ENCODE measurements at places on chromosomes 4 and X. TPM values are rescaled to one million over a fixed set of nuclear protein-coding genes. Genes with fewer than 3 reads are reported as not detected.
A peak's percentile ranks its signal among the peaks of the same experiment; 100 is the strongest.

DNA sequence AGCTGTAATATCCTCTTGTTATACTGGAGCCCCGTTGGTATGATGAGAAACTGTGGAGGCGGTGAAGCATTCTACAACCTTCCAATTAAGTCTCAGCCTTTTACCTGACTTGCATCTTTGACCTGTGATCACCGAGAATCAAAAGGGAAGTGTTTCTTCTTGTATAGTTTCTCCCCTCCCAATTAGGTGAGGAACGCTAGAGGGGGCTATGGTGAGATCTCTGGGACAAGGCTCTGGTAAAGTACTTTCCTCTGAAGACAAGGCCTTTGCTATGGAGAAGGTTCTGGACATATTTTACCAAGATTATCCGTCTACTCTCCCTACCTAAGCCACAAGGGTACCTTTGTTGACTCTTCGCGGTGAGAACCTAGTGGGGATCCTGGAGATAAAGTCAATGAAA, 111.3 kb downstream of the CBLL2 start:
- DNase-seq, result no peak

- no peak for DNase-seq
These were observed 27.5 kb downstream of the CCDC149 start for GRCh38 chr4:24885342-24885741.

DNA sequence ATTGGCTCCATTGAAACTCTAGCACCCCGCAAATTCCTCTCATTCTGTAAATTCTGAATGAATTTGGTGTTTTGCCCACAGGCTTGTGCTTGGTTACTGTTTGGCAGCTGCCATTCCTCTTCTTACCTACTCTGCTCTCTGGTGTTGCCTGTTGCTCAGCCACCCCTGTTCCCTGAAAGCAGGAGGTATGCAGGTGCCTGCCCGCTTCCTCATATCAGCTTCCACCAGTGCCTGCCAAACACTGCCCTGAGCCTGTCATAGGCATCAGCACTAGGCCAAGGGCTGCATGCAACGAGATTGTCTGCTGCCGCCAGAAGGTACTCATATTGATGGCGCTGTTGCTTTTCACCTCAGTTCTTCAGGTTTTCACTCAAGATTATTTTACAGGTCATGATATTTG, 978.1 kb downstream of the C4orf33 start:
- DNase-seq, result no peak

DNA sequence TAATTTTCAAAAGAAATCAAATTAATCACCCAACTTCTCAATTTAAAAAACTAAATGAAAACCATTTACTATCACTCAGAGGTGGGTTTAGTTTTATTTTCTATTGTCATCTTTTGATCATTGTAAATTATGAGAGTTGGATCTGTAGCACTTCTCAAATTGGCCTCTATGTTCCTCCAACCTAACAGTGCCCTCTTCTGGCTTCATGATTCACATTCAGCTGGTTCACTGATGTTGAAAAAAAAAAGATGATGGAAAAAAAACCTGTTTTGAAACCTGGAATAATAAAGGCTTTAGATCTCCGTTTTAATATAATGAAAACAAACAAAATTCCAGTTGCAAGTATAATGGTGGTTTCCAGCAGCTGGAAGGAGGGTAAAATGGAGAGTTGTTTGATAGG, 2.4 kb upstream of the NBDY start:
- DNase-seq, result no peak

DNA sequence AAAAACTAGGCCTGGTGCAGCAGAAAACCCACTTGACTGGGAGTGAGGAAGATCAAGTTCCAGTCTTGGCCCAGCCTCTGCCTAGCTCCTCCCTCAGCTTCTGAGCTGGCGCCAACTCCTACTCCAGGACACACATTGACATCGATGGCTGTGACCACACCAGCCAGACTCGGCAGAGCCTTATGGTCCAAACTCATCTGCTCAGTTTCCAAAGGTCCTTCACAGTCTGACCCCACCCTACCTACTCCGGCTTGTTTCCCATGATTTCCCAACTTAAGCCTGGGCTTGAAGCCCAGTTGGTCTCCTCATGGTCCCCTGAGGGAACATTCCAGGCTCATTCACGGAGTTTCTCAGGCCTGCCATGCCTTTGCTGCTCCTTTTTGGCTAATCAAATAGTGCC, 10.1 kb downstream of the ELF4 start:
- no peak for DNase-seq

GRCh38 chr4:75566911-75567310, 11.0 kb downstream of the ODAPH start:
- DNase-seq, result no peak

DNA sequence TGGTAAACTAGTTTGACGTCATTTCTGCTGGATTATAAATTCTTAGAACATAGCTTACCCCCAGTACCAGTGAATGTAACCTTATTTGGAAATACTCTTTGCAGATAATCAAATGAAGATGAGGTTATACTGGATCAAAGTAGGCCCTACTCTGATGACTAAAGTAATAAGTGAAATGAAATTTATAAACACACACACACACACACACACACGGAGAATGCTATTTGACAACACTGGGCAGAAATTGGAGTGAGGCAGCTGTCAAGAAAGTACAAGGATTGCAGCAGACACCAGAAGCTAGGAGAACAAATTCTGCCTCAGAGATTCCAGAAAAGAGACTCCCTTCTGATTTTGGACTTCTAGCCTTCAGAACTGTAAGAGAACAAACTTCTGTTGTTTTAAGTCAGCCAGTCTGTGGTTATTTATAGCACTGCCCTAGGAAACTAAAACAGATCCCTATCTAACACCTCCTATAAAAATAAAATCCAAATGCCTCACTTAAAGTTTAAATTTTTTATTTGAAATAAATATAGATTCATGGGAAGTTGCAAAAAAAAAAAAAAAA, 448.6 kb downstream of the PCDH18 start:
- DNase-seq, result no peak

- DNase-seq, result no peak
These were observed 188.6 kb upstream of the IL15 start for GRCh38 chr4:141447761-141448160.

GRCh38 chrX:150547375-150548115, 20.9 kb upstream of the MTM1 start:
- peak; percentile 84 for DNase-seq

- DNase-seq, result no peak
These were observed 216.9 kb upstream of the ETNPPL start for GRCh38 chr4:108979759-108980158.

- DNase-seq, result no peak
These were observed 315.9 kb downstream of the MAPK10 start for GRCh38 chr4:86043755-86044592.

GRCh38 chr4:42119886-42120285, 32.6 kb downstream of the BEND4 start:
- no peak for DNase-seq

GRCh38 chr4:36351082-36351666, 69.8 kb downstream of the DTHD1 start:
- peak; percentile 15 for DNase-seq

- no peak for DNase-seq
These were observed 122.6 kb downstream of the SHISA3 start for GRCh38 chr4:42519803-42520417.

GRCh38 chrX:117455787-117456186, 660.8 kb downstream of the KLHL13 start:
- no peak for DNase-seq

GRCh38 chr4:22474636-22475310, 41.1 kb downstream of the ADGRA3 start:
- no peak for DNase-seq

DNA sequence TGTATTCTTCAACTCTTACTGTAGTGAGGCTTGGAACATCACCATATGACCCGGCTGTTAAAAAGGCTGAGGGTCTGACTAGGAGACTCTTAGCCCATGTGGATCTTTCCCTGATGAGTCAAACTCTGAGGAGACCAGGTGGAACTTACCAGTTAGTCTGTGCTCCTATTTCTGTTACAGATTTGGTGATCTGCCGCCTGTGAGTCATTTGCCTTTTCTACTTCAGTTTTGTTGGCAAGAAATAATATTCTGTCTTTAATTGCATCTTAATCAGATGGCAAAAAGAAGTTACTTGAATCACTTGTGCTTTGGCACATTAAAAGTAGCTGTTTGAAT, 48.4 kb downstream of the MTM1 start:
- no peak for DNase-seq

DNA sequence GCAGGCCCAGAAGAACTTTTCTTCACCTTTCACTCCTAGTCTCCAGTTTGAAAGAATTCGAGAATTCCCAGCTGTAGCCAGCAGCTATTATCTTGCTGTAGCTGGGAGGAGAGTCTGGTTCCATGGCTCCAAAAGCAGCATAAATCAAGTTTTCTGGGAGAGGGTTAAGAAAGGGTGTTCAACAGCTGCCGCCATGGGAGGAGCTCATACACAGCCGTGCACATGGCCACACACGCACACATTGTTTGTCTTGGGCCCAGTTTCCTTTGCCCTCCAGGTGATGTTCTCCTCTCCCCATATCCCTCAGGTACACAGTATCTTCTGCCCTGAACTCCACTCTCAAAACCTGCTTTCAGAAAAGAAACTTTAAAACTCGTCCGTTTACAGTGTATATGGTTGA, 4.1 kb upstream of the GPC3 start:
- no peak for DNase-seq

DNA sequence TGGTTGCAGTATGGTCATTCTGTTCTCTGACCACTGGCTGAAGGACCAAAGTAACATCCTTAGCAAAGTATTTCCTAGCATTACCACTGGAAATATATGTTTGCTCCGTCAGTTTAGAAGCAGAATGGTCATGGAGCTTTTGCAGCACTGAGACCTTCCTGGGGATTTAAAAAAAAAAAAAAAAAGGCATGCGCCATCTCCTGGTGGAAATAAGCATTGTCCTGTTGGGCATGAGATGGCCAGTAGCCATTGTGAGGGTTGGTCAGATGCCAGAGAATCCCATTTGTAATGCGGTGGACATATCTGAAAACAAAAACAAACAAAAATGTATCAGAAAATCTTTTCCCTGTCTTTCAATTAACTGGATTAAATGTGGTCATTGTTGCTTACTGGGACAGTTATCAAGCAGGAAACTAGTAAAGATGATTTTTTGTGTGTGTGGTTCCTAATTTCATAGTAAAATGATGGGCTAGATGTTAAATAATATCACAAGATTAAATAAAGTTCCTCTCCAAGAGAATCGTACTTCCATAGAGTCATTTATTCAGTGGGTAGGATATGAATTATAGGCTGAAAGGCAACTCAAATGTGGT, 139.6 kb downstream of the SOWAHB start:
- peak; percentile 43 for DNase-seq

DNA sequence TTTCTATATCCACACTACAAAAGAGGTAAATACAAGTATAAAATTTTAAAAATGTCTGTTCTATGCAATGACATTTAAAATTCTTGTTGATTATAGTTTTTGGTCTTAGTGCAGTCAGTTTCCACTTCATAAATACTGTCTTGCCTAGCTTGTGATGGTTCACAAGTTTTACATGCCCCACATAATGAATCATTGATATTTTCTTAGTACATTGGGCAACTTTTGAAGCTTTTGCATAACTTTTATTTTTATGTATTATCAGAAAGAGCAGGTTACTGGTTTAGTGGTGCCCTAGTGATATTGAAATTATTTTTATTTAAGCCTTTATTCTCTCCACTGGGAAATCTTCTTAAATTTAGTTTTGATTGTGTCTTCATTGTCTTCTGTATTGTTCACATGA, 388.0 kb downstream of the CCSER1 start:
- no peak for DNase-seq

NOX1 gene
- 0.28 TPM for polyA plus RNA-seq

SLC26A1 gene
- polyA plus RNA-seq, result 0.36 TPM

ZFP92 gene
- polyA plus RNA-seq, result 2.7 TPM

SPANXN4 gene
- not detected for polyA plus RNA-seq

OTC gene
- 0.46 TPM for polyA plus RNA-seq

NPNT gene
- polyA plus RNA-seq, result 13.3 TPM

TMEM164 gene
- polyA plus RNA-seq, result 17.5 TPM

DUSP9 gene
- polyA plus RNA-seq, result not detected

SMR3B gene
- not detected for polyA plus RNA-seq
